ENCODE measurements at places on chromosomes 11 and 22.

- DNase-seq, result peak; percentile 22
Measured at GRCh38 chr11:12411806-12412727, 34.7 kb downstream of the PARVA start.

DNA sequence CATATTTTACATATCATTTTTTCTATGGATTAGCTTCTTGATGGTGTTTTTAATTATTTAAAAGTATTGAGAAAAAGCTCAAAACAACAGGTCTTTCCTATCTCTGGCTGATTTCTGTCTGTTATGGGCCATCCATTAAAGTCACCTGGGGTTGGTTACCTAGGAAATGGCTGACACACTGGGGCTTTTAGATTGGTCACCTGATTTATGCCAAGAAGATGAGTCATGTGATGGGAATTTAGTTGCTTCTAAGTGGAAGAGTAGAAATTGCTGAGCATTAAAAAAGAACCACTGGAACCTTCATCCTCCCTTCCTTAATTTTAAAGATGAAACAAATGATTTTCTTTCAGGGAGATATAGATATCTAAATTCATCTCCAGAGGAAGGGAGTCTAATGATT, 48.8 kb upstream of the LARGE1 start:
- no peak for DNase-seq

- no peak for DNase-seq
Measured at GRCh38 chr11:1647901-1648652, 18.5 kb downstream of the KRTAP5-5 start.

DNA sequence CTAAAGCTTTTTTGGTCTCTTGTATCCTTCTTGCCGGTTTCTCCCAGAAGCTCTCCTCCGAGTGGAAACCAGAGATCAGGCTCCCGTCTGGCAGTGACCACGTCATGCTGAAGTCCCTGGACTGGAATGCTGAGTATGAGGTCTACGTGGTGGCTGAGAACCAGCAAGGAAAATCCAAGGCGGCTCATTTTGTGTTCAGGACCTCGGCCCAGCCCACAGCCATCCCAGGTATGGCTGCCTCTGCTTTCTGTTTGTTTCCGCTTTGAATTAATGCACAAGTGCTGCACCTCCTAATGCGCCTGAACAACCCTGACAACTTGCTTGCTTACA, 54.3 kb upstream of the TTC12 start:
- DNase-seq, result no peak

DNA sequence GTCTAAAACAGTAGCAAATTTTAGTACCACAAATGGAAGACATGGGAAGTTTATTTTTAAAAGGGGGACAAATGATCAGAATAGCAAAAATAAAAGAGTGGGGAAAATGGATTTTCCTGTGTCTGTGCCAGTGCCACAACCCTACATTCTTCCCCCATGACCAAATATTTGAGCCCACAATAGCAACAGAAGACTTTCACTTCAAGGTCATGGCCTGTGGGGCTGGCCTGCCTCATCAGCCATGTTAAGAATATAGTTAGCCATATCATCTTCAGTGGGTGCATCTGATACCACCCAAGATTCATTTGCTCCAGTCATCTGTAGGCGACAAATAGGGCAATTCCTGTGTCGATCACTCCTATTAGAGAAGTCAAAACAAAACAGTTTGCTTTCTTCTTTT, 26.3 kb downstream of the RNF141 start:
- no peak for DNase-seq

- no peak for DNase-seq
Measured at GRCh38 chr11:2512431-2513407, 67.9 kb downstream of the KCNQ1 start.

GRCh38 chr11:120141768-120142423, 4.0 kb upstream of the TRIM29 start:
- no peak for DNase-seq

DNA sequence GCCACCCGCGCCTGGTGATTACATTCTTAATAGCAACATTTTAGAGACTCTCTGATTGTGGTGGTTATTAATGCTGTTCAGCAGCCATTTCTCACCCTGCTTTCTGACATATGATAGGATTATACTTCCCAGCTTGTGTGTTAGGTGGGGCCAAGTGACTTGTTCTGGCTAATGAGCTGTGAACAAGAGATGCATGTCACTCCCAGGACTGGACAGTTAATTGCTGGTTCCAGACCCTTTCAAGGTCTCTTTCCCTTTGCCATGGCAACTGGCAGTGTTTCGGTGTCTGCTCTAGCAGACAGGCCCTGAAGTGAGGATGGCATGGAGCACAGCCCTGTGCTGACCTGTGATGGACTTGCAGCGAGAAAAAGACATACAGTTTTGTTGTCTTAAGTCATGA, 8.9 kb upstream of the PTPRJ start:
- DNase-seq, result no peak

DNA sequence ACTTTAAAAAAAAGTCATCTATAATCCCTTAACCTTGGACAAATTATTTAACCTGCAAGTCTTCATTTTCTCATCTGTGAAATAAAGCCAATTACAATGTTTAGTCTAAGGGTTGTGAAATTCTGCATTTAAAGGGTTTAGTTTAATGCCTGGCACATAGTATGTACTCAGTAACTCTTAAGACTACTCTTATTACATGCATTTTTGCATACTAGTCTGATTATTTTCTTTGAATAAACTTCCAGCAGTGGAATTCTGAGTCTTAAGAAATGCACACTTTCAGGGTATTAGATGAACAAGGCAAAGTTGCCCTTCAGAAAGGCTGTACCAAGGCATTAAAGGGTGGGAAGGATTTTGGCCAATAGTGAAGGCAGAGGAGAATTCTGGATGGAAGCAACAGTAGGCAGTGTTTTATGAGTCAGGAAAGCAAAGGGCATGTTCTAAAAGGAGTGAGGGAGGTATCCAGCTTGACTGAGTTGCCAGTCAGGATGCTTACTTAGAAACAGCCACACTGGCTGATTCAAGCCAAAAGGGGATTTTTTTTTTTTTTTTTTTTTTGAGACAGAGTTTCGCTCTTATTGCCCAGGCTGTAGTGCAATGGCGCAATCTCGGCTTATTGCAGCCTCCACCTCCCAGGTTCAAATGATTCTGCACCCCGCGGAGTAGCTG, 50.5 kb downstream of the SWAP70 start:
- DNase-seq, result no peak

DNA sequence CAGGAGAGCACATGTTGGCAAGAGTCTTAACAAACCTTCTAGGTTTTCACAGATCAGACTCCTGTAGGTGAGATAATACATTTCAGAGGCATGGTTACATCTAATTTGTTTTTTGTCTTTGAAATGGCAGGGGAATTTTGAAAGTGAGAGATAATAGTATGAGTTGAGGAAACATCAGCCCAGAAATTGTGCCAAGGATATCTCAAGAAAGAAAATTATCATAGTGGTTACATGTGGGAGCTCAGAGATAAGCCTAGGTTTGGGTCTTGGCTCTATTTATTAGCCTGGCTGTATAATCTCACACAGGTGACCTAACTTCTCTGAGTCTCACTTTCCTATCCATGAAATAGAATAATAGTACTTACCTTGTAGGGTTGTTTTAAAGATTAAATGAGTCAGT, 443 bp downstream of the BTBD18 start:
- no peak for DNase-seq

GRCh38 chr22:23129149-23129548, 12.6 kb downstream of the RSPH14 start:
- DNase-seq, result no peak

Data from CD8-positive, alpha-beta T cell (primary cell).